ENCODE measurements at places on chromosomes 1 and 21.

GRCh38 chr21:32189688-32190483 lies 89.0 kb downstream of the MIS18A start:
- no peak for DNase-seq

GRCh38 chr1:195591917-195592672 lies 1016.1 kb downstream of the KCNT2 start:
- DNase-seq = no peak

DNA sequence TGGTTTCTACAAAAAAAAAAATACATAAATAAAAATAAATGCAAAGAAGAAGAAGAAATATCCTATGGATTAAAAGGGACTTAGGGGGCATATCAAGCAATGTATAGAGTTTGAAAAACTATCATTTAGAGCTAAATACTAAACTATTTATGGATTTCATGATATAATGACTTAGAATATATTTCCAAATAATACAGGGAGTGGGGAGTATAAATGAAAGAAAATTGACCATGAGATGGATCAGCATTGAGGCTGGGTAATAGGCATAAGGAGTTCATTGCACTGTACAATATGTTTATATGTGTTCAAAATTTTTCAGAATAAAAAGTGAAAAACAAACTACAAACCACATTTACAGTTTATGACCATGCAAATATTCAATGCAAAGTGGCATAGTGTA lies 18.8 kb downstream of the NHLH2 start:
- DNase-seq = no peak

- no peak for DNase-seq
Measured at GRCh38 chr1:116492358-116492811, 78.4 kb downstream of the CD58 start.

DNA sequence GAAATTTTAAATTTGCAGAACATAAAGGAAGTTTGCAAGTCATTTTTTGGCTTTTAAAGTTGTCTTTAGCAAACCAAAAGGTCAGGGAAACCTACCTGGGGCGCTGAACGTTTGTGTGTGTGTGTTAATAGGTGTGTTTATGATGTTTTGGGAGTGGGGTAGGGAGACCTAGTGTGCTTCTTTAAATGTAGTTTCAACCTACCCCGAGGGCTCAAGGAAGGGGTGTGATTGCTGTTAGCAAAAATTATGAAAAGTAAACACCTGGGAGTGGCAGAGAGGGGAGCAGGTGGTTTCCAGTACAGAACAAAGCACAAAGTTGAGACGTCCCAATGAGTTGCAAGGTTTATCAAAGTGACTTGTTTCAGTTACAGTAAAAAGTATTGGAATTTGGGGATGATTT lies 58.7 kb upstream of the WDR26 start:
- no peak for DNase-seq

DNA sequence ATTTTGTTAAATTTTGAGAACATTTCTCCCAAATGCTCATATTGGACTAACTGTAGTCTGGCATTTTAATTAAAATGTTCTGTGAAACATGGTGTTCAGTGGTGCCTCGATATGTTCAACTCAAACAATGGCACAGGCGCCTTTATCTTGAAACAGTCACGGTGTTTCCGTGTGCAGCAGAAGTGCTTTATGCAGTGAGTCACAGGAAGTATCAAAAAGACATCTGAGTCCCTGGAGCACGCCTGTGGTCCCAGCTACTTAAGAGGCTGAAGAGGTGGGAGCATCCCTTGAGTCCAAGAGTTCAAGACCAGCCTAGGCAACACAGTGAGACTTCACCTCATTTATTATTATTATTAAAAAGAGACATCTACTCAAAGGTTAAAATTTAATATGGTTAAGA lies 52.2 kb downstream of the GREM2 start:
- no peak for DNase-seq
